ENCODE measurements at places on chromosomes 11 and 22. TPM values are rescaled to one million over a fixed set of nuclear protein-coding genes. Genes with fewer than 3 reads are reported as not detected.

DNA sequence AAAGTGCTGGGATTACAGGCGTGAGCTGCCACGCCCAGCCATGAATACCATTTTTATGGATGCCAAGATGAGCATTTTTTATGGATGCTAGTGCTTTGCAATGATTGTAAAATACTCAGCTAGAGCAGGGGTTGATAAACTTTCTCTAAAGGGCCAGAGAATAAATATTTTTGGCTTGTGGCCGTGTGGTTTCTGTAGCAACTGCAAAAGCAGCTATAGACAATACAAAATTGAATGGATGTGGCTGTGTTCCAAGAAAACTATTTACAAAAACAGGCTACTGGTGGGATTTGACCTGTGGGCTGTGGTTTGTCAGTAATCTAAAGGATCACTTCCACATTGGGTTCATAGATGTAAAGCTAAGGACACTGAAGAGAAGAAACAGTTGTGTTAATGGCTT, 56.0 kb downstream of the COMMD9 start:
- peak; percentile 43 for DNase-seq

GRCh38 chr11:14644226-14645014, 816 bp downstream of the PDE3B start:
- no peak for DNase-seq

DNA sequence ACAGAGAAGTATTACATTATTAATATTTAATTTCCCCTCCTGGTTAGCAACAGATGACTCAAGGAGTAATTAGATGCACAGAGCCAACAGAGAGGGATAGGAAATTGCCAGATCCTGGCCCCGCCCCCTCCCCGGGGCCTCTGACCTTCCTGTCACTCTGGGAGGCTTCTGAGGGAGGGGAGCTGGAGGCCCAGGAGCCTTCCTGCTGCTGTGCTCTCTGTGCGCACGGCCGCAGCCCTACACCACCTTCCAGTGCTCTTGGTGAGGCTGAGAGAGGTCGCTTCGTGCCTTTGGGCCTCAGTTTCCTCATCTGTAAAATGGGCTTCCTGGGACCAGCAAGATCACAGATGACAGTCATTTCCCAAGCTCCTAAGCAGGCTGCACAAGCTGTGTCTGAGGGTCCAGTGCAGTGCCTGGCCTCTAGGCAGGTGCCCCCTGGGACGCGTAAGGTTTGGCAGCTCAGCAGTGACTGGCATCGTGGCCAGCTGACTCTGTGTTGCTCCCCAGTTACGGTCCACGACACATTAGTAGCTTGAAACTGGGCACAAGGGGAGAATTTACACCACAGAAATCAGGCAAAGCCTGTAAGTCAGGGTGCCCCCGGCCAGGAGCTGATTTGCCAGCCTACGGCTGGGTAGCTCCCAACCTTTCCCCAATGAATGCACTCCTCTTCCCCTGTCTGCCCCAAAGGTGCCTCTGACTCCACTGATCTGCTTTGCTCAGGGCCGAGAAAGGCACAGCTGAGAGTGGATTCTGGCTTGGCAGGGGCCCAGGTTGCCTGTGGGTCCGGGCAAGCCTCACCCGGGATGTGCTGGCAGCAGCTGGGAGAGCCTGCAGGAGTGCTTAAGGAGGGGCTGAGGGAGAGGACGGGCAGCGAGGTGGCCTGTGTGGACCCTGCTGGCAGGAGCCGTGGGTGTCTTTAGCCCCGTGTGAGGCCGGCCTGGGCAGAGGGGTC, 2.3 kb downstream of the ADORA2A start:
- DNase-seq = no peak

DNA sequence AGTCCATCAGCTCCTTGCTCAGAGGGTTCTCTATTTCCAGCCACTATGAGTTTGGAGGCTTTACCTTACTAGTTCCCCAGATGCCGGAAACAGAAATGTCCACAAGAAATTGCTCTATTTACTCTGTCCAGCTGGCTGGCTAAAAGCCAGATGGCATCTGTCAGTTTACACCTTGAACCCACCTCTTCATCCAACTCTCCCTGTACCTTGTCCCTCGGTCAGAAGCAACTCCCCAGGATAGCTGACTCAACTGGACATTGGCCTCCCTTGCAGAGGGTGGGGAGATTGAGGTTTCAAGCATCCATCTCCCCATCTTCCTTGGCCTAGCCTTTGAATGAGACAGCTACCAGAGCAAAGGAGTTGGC, 1.7 kb downstream of the C2CD2L start:
- no peak for DNase-seq

GRCh38 chr11:134691985-134692384, 279.9 kb upstream of the B3GAT1 start:
- peak; percentile 33 for DNase-seq

The DGCR6 gene
- not detected for total RNA-seq

Measured in H4 (cell line).